ENCODE measurements at places on chromosomes 7 and 10.

DNA sequence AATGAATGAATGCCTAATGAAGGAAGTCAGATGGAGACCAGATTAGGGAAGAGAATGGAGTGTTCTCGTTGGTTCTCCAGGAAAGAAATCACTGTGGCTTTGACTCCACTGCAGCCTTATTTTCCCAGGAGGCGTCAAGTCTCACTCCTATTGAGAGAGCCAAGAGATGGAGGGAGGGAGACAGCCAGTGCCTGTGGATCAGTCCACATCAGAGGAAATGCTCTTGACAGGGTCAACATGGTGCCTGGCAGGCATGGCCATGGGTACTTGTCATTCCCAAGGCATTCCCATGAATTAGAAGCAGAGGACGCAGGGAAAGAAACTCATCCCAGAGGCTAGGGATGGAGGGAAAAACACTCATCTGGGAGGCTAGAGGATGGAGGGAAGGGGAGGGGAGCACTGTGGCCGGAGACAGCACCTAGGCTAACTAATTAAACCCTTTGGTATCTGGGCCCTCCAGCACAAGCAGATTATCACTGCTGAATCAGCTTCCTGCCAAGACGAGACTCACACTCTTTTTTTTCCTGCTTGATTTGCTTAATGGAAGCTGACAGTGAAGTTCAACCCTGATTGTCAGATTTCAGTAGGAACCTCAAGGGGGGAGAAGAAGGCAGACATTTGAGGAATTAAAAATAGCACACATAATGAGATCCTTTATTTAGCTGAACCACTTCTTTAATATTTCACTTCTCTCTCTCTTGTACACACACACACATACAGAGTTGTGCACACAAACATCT, 1233.2 kb upstream of the AUTS2 start:
- DNase-seq, result no peak

DNA sequence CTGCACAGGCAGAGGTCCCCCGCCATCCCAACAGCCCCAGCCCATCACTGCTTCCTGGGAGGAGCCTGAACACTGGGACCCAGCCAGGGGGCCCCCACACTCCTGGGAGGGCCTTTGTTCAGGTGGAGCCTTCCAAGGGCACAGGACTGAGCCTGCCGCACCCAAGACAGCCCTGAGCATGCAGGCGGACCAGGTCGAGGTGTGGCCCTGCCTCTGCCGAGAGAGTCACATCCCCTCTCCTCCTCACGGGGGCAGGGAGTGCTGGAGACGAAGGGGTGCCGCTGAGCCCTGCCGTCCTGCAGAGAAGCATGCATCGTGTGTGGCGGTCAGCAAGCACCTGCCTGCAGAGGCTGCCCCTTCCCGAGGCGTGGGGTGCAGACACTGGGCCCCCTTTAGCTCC, 7.3 kb upstream of the MAFK start:
- no peak for DNase-seq

GRCh38 chr7:93799750-93800357, 90.7 kb downstream of the TFPI2 start:
- peak; percentile 18 for DNase-seq

DNA sequence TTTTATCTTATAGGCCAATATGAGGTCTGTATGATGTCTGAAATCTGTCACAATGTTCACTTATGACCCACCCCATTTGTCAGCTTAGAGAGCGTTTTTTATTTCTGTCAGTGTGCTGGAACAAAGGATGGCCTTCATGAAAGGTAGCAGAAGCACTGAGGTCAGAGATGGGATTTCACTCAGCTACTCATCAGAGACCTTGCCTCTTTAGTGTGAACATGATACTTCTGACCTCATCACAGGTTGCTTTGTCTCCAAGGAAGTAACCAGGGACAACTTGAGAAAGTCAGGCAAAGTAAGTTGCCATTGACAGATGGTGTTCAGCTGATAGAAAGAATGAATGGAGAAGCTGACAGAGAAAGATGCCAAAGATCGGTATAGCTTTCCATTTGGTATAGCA, 16.3 kb downstream of the YAE1 start:
- no peak for DNase-seq

- peak; percentile 99 for DNase-seq
Measured at GRCh38 chr10:31603235-31604087, 284.4 kb downstream of the ZEB1 start.

GRCh38 chr7:126449611-126450268, 803.0 kb downstream of the GRM8 start:
- no peak for DNase-seq

GRCh38 chr10:119209035-119209735, 1.8 kb downstream of the GRK5 start:
- DNase-seq, result peak; percentile 78

DNA sequence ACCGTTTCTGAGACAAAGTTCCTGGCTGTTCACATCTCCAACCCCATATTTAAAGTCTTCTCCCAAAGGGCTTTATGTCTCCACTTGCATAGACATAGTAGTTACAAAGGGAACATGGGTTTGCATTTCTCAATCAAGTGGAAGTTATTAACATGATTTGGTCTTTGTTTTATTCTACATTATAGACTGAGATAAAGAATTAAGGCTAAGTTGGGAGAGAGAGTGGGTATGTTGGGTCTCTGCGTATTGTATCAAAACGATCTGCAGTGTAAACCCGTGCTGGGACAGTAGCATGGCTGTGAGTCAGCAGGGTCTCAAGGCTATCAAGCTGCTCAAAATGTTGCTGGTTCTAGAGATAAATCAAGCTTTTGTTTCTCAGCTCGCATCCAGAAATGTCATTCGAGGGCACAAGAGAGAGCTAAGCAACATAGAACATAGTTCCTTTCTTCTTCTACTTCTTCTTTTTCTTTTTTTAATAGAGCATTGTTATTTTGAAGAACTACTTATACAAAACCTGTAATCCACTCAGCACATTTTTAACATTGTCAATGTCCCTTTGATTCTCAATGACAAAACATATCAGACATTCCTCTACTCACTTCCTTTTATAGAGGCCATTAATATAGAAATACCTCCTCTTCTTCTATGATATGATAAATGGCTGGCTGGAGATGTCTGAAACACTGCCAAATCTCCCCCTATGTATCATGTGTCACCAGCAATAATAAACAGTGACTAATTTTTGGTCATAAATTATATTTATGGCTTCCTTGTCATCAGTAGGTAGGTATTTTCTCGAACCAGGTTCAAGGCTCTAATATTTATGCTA, 34.5 kb upstream of the RHOBTB1 start:
- DNase-seq, result peak; percentile 25

GRCh38 chr10:74177140-74177677, 26.2 kb downstream of the ADK start:
- DNase-seq, result peak; percentile 78

DNA sequence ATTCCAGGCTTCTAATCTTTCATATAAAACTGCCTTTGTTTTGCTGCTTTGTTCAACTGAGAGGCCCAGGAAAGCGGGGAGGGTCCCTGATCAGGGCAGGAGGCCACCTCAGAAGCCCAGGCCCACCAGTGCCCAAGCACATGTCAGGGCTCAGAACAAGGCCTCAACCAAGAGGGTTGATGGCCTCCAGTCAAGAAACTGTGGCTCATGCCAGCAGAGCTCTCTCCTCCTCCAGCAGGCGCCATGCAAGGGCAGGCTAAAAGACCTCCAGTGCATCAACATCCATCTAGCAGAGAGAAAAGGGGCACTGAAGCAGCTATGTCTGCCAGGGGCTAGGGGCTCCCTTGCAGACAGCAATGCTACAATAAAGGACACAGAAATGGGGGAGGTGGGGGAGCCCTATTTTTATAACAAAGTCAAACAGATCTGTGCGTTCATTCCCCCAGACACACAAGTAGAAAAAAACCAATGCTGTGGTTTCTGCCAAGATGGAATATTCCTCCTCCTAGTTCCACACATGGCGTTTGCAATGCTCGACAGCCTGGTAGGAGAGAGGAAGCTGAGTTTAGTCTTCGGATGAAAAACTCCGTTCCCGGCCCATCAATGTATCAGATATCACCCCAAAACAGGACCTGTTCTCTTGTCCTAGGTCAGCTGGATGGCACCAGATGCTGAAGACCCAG, 34.0 kb downstream of the PSAP start:
- no peak for DNase-seq

GRCh38 chr10:126022841-126023240, 126.5 kb downstream of the FANK1 start:
- DNase-seq, result no peak

- peak; percentile 74 for DNase-seq
Measured at GRCh38 chr10:123139521-123140163, 3.9 kb downstream of the HMX3 start.

DNA sequence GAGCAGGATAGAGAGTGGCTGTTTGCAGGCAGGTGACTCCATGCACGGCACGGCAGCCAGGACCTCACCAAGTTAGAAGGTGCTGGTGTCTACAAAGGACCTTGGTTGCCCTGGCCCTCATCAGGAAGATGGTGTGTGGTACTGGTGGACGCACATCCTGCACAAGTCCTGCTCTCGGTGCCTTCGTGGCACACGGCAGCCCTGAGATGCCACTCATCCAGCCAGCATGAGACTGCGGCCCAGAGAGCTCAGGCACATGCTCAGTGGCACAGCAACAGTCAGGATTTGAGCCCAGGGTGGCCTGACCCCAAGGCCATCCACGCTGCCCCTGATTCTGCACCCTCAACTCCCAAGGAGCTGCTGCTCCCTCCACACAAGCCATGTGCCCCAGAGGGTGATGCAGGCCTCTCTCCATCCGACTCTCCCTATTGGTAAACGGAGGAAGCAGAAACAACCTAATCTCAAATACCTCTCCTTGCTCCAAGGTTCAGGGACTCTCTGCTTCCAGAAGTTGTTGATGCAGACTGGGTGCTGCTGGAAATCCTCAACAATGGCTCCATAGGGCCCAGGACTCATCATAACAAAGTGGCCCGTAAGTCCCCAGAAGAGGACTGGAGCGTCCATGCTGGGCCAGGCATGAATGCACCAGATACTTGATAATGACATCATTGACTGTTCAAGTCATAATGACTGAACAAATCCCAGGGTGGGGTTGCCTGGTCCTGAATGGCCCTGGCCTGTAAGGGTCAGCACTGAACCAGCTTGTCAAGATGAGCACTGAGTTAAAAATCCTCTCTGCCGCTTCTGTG, 93.6 kb downstream of the ARHGAP22 start:
- no peak for DNase-seq

GRCh38 chr10:107826171-107826570, 661.7 kb upstream of the SORCS1 start:
- DNase-seq, result no peak

- no peak for DNase-seq
Measured at GRCh38 chr7:31082017-31082416, 29.9 kb downstream of the ADCYAP1R1 start.

- no peak for DNase-seq
Measured at GRCh38 chr10:125641398-125641797, 41.6 kb downstream of the TEX36 start.

DNA sequence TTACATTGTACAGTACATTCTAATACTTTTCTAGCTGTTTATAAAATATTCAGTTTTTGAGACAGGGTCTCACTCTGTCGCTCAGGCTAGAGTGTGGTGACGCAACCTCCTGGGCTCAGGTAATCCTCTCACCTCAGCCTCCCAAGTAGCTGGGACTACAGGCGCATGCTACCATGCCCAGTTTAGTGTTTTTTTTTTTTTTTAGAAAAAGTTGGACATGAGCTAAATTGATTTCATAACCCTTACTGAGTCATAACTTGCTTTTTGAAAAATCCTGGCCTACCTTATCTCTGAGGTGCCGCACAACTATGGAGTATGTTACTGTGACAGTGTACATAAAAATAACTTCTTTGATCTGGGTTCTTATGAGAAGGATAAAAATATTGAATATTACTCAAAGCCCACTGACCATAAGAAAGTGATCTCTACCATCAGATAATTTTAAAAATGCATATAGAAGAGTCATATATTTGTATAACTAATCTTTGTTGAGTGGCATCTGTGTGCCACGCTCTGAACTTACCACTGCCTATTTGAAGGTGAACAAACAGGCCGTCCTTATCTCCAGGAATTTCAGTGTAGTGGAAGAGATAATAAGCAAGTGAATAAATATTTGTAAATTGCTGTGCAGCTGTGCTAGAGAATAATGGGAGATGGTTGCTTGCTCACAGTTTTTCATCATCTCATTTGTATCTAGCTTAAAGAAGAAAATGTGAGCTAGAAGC, 73.2 kb downstream of the PPP1R9A start:
- peak; percentile 26 for DNase-seq

DNA sequence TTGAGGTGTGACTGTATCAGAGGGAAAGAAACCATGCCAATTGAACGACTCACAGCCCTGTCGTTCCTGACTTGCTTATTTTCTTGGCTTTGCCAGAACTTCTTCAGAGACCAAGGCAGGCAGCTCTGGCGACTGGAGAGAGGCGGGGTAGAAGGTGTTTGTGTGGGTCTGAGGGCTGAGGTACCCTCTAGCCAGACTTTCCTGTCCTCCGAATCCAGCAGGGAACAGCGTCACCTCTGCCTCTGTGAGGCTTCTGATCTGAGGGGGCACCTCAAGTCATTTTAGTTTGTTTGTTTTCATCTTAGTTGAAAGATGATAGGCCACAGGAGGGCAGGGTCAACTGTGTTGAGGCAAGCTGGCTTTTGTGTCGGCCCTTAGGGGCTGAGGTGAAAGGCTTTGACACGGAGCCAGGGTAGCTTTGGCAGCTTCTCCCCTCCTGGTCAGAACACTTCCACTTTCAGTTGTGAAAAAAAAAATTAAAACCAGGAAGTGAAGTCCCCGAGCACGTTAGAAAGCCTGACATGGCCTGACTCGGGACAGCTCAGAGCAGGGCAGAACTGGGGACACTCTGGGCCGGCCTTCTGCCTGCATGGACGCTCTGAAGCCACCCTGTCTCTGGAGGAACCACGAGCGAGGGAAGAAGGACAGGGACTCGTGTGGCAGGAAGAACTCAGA, 1.9 kb downstream of the ACSL5 start:
- DNase-seq, result no peak

DNA sequence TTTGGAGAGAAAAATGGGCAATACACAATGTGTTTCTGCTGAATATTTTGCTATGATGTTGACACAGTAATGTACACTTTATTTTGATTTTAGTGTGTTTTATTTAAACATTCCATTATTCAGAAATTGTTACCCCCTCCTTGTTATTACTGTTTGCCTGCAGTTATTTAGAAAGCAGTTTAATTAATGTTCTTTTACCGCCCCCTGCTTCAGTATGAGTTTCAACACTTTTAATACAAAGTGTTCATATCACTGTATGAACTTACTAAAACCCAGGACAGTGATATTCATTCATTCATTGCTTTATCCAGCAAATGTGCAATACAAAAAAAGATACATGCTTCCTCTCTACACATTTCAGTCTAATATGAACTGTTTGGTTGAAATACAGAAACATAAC, 159.3 kb downstream of the AUTS2 start:
- DNase-seq, result no peak

GRCh38 chr10:124069341-124070264, 23.8 kb downstream of the CHST15 start:
- DNase-seq, result no peak

DNA sequence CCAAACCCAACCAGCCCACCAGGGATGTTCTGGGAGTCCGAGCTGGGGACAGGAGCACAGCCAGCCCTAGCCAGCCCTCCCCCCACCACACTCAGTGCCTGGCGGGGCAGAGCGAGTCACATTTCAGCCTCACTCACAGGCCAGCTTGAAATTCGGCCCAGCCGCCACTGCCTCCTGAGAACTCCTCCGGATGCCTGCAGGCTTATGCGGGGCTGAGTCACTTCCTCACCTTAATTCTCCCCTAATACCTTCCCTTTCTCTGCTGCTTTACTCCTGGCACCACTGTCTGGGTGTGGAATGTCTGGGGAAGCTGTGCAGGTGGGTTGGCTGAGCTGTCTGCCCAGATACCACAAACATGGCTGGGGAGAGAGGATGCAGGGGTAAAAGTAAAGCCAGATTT, 22.6 kb upstream of the DLG5 start:
- DNase-seq, result peak; percentile 50

- no peak for DNase-seq
Measured at GRCh38 chr10:76469675-76470074, 1038.3 kb downstream of the LRMDA start.

- no peak for DNase-seq
Measured at GRCh38 chr10:92789067-92789466, 59.3 kb upstream of the EXOC6 start.
